ENCODE measurements at places on chromosomes 7 and 10. TPM values are rescaled to one million over a fixed set of nuclear protein-coding genes. Genes with fewer than 3 reads are reported as not detected.
A peak's percentile ranks its signal among the peaks of the same experiment; 100 is the strongest.

Gene CYP26A1
- total RNA-seq, result not detected

Gene HOXA1
- total RNA-seq, result 1.3 TPM

Gene TCAF2
- 3.3 TPM for total RNA-seq

DNA sequence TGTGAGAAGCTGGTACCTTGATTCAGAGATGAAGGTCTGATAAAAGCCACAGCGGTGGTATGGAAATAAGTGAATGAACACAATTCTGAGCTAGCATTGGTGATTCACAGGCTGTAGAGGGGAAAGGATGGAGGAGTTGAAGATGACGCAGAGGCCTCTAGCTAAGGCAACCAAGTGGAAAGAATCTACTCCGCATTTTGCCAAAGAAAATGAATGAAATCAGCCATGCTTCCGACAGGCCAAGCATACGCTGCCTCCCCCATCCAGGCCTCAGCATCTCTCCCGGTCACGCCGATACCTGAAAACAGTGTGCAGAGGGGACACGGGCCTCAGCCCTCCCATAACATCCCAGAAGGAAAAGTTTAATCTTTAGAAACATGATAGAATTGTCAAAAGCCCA, 124.3 kb upstream of the UNC5B start:
- DNase-seq, result peak; percentile 39

DNA sequence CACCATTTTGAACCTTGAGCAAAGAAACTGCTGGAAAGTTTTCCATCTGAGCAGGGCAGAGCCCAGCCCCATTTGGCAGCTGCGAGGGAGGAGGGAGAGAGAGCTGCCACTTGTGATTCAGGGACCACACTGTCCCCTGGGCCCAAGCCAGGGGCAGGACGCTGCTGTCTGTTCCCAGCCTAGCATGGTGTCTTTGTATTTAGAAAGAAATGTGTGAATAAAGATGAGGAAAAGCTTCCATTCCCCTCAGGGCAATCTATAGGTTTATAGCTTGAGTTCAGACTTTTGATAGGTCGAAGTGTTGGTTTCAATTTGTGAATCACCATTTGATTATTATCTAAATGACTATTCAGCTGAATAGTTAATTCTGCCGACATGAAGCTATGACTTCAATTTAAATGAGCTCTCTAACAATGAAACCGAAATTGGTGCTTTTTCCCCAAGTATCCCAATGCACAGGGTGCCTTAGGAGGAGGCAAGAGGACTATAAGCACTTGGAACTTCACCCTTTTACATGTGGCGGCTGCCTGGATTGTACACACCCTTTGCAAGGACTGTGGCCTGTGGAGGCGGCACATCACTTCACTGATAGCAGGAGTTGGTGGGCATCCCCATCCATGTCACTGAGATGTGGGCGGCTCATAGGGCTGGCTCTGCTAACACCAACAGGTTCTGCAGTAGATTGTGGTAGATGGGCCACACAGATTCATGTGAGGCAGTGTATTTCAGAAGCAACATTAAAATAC, 223.5 kb downstream of the CCDC3 start:
- no peak for DNase-seq

DNA sequence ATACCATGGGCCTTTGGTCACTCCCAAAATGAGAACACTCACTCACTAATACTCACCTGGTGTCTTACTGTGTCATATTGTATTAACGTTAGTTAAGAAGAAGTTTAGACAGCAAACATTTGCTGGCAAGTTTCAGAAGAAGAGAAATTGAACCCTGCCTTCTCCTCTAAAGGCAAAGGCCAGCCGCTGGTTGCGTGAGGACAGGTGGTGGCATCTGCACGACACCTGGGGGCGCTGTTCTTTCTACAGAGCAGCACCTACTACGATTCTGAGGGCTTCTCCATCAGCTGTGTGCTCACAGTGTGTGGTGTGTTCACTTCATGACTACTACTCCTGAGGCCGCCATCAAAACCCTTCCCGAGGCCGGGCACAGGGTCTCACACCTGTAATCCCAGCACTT, 17.9 kb upstream of the CLEC2L start:
- no peak for DNase-seq

- no peak for DNase-seq
These were observed 12.9 kb downstream of the SGCE start for GRCh38 chr7:94642838-94643653.

DNA sequence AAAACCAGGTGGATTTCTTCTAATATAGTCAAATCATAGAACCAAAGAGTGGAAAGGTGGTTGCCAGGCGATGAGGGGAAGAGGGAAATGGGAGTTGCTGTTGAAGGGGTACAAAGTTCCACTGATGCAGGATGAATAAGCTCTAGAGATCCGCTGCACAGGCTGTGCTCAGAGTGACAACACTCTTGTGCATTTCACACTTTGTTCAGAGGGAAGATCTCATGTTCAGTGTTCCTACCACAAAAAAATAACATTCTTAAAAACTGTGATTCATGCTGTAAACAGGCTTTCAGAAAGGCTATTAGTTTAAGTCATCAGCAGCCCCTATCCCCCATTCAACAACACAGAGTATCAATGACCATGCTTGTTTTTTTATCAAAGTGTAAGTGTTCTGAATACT, 213.8 kb downstream of the COBL start:
- no peak for DNase-seq

GRCh38 chr10:96500519-96500918, 13.2 kb downstream of the TLL2 start:
- DNase-seq, result no peak

DNA sequence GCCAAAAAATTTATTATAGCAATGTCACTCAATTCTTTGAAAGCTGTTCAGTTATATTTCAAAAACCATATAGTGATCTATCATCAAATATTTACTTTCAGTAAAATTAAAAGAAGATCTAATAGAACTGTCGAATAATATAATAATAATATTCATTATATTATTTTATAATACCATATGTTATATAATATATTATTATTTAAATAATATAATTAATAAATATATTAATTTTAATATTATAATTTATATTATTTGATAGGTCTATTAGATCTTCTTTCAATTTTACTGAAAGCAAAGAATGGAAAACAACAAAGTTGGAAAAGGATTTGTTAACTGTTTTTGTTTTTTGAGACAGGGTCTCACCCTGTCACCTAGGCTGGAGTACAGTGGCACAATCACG, 22.5 kb upstream of the UCMA start:
- no peak for DNase-seq

- DNase-seq, result no peak
These were observed 33.3 kb downstream of the CALML3 start for GRCh38 chr10:5557799-5558771.

Measured in HT1080 (cell line).